ENCODE measurements at places on chromosomes 5 and 9.

DNA sequence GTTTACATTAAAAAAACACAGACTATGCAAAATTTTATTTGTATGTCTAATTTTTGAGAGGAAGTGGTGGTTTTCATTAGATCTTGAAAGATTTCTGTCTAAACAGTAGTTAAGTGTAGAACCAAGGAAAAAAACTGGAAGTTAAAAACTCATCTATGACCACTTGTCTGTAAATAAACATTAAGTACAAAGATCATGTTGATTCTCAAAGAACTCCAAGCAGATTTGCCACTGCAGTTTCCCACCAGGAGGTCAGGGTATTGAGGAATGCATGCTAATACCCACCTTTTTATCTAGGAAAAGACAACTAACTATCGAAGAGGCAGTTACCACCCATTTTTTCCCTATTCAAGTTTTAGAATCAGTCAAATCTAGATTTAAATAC lies 1.9 kb downstream of the STOM start:
- peaks cover 7% of the 10 kb centered on the region for H3K4me1 ChIP-seq
- H3K27me3 ChIP-seq, result no peaks in the 10 kb centered on the region
- peak overlapping the region; percentile 95 for H3K27ac ChIP-seq
- no peak for DNase-seq
- H3K4me3 ChIP-seq, result no peak overlapping the region
- peaks cover 3% of the 10 kb centered on the region for H3K36me3 ChIP-seq

DNA sequence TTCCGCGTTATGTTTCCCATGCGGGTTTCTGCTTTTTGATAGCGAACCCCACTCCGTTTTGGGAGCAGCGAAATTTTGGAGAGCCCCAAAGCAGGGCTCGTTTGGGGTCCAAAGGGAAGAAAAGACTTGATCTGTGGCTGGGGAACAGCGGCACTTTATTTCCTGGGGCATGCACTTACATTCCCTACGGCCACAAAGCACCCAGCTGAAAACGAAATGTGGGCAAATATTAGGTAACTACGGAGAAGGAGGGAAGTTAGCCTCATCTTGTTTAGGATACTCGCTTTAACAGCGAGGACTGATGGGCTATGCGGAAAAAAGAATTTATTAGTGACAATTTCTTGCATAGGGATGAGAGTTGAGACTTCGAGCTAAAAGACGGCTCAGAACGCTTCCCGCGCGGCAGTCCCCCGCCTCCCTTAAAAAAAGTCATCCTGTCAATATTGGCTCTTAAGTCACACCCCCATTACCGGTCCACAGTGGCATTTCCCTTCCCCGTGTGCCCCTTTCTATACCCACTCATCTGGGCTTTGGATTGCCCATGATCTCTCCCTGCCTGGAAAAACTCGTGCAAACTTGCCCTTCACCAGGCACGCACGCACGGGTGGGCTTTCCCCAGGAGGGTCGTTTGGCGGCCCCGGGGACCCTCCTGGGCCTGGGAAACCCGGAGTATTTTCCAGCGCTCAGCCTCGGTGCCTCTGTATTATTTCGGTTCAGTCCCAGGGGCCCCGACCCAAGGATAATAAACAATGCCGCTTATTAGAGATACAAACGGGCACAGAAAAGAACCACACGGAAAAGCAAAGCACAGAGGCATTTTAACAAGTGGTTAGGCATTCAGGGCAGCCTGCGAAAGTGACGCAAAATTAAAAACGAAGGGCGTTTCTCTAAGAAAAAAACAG lies 35.8 kb upstream of the NFIB start:
- H3K4me1 ChIP-seq, result peaks cover 32% of the 10 kb centered on the region
- H3K27ac ChIP-seq, result no peak overlapping the region
- H3K4me3 ChIP-seq, result no peak overlapping the region
- no peaks in the 10 kb centered on the region for H3K36me3 ChIP-seq

DNA sequence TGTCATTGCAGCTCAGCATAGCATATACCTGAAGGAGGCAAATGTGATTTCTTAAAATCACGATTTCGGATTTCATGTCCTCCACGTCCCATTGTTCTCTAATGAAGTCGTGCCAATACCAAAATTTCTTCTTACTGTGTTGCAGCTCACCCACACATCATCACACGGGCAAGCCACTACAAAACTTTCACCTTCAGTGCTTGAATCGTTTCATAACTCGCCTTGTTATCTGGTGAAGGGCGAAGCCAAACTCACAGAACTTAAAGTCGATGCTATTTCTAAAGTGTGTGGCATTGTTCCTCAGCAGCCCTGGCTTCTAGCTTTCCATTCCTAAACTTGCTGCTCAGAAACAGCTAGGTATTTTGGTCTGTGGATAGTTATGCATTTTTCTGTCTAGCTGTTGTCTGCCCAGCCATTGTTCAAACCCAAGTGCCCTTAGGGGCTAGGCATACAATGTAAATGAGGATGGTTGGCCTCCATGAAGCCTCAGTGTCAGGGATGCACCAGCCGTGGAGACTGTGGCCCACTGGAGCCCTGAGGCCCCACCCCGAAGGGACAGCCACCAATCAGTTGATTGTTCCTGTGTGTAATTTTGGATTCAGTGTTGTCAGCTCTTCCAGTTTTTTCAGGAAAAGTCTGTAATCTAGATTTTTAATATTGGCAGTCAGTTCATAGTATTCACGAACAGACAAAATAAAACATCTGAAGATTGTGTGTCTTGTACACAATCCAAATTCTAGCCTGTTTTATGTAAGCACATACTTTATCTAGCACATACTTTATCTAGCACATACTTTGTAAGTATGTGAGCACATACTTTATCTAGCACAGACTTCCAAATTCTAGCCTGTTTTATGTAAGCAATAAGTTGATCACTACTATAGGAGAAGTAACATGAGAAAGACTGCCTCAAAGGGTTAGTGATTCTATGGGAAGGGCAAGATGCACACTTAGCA lies 112.8 kb downstream of the DAPK1 start:
- peak; percentile 41 for DNase-seq
- H3K36me3 ChIP-seq, result no peaks in the 10 kb centered on the region
- H3K27ac ChIP-seq, result peak overlapping the region; percentile 66
- no peaks in the 10 kb centered on the region for H3K27me3 ChIP-seq

DNA sequence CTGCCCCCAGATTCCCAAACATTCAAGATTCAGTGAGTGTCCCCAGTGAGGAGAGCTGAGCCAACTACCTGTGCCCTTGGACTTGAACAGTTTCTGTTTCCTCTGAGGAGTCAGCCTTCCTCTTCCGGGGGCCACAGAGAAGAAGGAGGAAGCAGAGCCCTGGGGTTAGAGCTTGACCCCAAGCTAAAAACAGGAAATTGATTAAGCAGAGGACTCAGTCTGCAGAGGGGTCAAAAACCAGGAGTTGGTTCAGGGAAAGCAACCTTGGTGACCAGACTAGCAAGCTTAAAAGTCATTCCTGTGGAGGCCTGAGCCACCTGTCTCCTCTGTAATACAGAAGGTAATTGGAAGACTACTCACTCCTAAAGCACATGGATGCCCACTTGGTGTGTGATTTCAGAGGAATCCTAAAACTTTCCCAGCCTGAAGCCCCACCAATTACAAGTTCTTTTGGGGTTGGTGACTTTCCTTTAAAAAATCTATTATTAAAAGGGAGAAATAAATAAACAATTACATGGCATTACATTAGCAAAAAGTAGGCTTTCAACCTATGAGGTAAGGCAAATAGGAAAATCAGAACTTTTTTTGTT lies 64.2 kb upstream of the SELENOP start:
- no peaks in the 10 kb centered on the region for H3K27me3 ChIP-seq
- H3K36me3 ChIP-seq, result no peaks in the 10 kb centered on the region
- H3K4me1 ChIP-seq, result peaks cover under 1% of the 10 kb centered on the region

DNA sequence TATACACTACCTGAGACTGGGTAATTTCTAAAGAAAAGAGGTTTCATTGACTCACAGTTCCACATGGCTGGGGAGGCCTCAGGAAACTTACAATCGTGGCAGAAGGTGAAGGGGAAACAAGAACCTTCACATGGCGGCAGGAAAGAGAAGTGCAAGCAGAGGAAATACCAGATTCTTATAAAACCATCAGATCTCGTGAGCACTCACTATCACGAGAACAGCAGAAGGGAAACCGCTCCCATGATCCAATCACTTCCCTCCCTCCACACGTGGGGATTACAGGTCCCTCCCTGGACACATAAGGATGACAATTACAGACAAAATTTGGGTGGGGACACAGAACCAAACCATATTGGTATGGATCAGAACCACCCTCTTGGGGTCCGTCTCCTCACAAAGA lies 44.2 kb upstream of the SPIN1 start:
- H3K36me3 ChIP-seq, result no peaks in the 10 kb centered on the region
- peaks cover 15% of the 10 kb centered on the region for H3K4me1 ChIP-seq
- peak; percentile 6 for DNase-seq
- no peaks in the 10 kb centered on the region for H3K27me3 ChIP-seq
- H3K27ac ChIP-seq, result peak overlapping the region; percentile 75
- no peak overlapping the region for H3K4me3 ChIP-seq

DNA sequence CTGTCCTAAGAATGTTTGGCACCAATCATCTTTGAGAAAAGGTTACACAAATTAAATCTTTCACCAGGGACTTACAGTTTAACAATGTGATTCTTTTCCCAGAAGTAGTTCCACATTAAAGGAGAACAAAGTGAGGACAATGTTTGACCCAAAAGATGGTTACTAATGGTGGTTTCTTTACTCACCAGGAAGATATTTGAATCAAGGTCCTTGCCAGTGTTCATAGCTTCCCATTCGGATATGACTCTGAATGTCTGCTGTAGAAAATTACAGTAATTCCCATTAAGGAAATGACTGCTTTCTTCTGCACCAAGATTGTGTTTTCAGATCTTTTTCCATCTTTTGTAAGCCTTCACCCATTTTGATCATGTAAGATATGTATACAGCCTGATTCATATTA lies 114.6 kb upstream of the ADAMTSL1 start:
- no peak for DNase-seq
- H3K4me1 ChIP-seq, result no peaks in the 10 kb centered on the region
- no peaks in the 10 kb centered on the region for H3K36me3 ChIP-seq
- H3K4me3 ChIP-seq, result no peak overlapping the region
- H3K27ac ChIP-seq, result no peak overlapping the region

DNA sequence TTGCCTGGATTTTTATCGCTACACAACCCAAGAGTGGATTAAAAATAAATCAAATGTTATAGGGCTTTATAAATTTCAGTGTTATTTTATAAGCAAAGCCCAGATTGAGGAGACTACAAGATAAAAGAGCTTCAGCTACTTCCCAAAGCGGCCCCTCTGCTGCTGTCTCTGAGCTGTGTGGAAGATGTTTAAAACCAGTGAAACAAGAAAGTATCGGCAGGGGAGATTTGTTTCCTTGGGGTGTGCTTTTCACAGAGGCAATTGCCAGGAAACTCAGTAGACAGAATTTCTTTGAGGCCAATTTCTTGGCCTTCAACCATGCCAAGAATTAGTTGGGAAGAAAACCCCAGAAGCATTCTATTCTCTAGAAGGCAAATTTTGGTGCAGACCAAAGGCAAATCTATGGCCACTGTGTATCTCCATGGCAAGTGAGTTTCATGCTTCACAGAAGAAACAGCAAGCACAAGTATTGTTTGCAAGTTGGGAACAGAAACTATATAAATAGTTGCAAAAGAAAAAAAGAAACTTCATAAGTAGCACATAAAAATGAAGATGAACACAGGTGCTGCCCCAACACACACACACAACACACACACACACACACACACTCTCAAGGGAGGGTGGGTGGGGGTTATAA lies 197.2 kb downstream of the PARP8 start:
- H3K4me3 ChIP-seq, result no peak overlapping the region
- no peak overlapping the region for H3K27ac ChIP-seq
- H3K36me3 ChIP-seq, result no peaks in the 10 kb centered on the region
- H3K4me1 ChIP-seq, result no peaks in the 10 kb centered on the region

GRCh38 chr9:109317979-109318741 lies 2.7 kb downstream of the EPB41L4B start:
- H3K4me1 ChIP-seq, result peaks cover 9% of the 10 kb centered on the region
- H3K27ac ChIP-seq, result no peak overlapping the region
- H3K4me3 ChIP-seq, result no peak overlapping the region
- no peaks in the 10 kb centered on the region for H3K36me3 ChIP-seq
- H3K27me3 ChIP-seq, result no peaks in the 10 kb centered on the region
